ENCODE measurements at places on chromosomes 1 and 21.

DNA sequence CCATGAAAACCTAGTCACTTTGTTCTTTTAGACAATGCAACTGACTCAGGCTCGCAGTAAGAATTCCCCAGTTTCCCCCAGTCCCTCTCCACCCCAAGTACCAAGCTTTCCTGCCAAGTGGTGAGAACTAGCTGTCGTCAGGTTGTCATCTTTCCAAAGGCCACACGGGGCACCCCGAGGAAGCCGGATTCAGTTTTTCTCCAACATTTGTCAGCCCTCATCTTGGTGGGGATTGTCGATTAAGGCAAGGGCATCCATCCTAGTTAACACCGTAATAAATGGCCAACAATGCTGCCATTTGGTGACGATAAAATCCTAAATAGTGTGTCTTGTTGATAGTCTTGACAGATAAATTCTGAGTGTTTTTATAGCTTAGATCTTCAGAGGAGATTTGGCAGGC lies 55.9 kb upstream of the PROX1 start:
- no peak for DNase-seq

GRCh38 chr1:230237805-230238204 lies 170.8 kb downstream of the GALNT2 start:
- DNase-seq = no peak

GRCh38 chr1:30852026-30852425 lies 56.5 kb downstream of the SDC3 start:
- no peak for DNase-seq

DNA sequence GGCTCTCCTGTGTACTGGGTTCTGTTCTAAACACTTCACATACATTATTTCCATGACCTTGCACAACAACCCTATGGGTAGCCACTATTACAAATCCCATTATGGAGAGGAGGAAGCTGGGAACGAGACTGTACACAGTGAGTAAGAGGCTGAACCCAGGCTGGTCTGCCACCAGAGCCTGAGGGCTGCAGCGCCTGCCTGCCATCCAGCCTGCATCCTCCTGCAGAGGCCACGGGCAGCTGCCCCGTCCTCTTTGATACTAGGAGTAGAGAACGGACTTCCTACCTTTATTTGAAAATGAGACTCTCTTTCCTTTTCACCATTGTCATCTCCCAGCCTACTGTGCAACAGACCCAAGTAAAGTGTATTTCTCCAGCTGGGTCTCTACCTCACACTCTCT lies 370.0 kb downstream of the HHAT start:
- DNase-seq = no peak

- no peak for DNase-seq
These were observed 23.1 kb downstream of the IER5 start for GRCh38 chr1:181111559-181111958.

- DNase-seq = peak; percentile 19
These were observed 27.3 kb downstream of the EIF4G3 start for GRCh38 chr1:21149430-21149854.

GRCh38 chr1:64246294-64246917 lies 43.0 kb downstream of the UBE2U start:
- DNase-seq = peak; percentile 52

GRCh38 chr1:46549697-46550681 lies 1.5 kb downstream of the KNCN start:
- DNase-seq = peak; percentile 32

DNA sequence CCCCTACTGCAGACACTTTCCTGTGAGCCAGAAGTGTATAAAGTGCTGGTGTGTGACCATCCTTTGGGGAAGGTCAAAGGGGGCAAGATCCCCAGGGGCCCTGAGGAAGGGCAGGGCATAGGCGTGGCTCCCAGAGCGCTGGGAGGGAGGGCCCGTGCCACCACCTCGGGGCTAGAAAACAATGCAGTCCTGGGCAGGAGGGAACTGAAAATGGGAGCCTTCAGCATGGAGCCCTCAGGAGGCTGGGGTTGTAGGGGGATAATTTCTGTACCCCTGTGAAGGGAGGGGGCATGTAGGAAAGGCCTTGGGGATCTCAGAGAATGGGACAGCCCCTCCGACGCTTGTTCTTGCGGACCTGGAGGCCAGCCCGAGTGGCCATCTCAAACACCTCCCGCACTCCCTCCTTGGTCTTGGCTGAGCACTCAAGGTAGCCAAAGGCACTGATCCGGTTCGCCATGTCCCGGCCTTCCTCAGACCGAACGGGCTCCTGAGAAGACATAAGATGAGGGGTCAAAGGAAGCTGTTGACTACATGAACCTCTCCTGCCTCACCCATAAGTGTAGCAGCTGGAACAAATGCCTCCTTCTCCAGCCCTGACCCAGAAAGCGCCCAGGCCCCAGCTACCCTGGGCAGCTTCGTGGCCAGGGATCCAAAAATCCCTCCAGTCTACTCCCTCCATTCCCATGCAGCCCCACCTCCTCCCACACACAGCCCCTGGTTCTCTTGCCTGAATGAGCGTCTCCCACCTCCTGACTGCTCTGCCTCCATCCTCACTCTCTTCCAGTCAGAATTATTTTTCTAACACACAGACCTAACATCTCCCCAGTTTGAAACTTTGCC lies 5.5 kb downstream of the RHOC start:
- DNase-seq = no peak

DNA sequence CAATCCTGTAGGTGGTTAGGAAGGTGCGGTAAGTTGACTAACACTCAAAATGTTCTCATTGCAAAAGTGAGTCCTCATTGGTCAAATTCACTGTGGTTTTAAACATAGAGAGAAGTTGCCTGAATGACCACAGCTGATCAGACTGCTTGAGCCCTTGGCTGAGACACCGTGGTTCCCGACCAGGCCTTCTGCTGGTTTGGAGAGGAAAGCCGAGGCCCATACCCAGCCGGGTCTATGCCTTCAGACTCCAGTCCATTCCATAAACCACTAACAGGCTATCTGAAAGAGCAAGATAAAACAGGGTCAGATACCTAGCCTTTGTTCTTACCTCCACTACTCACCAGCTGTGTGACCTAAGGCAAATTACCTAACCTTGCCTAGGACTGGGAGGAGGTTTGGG lies 133.9 kb downstream of the LMX1A start:
- DNase-seq = no peak

DNA sequence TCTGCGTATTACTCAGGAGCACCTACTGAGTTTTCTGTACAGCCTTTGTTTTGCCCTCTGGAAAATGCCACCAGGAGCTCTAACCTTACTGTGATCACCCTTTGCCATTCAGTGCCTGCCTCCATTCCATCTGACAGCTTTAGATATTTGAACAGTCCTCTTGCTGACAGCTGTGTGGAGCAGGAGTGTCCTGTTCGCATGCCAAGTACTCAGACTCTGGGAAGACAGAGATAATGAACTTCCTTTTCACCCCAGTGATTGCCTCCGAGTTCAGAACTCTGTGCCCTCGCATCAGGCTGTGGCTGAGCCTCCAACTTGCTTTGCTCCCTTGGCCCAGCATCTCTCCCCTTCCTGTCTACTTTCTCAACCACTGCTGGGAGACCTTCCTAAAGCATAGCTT lies 74.0 kb downstream of the CACNA1E start:
- DNase-seq = no peak

- DNase-seq = no peak
These were observed 11.1 kb upstream of the PTPN7 start for GRCh38 chr1:202171292-202172014.

All from KBM-7 (cell line).